LNCaP clone FGC (cell line): ENCODE measurements at places on chromosomes 3 and 15.

- DNase-seq, result no peak
Measured at GRCh38 chr15:68537506-68537905, 41.3 kb upstream of the CORO2B start.

DNA sequence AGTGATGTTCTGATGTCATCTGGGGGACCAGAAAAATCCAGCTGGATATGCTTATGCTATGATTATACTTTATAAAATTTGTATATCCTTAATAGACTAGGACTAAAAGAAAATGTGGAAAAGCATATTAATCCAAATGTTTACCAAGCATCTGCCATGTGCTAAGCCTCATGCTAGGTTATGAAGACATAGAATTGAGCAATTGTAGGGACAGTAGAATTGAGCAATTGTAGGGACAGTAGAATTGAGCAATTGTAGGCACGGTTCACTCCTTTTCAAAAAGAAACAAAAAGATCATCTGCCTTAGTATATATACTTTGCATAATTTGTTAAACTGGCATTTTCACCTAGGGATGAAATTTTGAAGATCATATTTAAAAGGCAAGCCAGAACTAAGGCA, 18.3 kb downstream of the ABHD5 start:
- no peak for DNase-seq

DNA sequence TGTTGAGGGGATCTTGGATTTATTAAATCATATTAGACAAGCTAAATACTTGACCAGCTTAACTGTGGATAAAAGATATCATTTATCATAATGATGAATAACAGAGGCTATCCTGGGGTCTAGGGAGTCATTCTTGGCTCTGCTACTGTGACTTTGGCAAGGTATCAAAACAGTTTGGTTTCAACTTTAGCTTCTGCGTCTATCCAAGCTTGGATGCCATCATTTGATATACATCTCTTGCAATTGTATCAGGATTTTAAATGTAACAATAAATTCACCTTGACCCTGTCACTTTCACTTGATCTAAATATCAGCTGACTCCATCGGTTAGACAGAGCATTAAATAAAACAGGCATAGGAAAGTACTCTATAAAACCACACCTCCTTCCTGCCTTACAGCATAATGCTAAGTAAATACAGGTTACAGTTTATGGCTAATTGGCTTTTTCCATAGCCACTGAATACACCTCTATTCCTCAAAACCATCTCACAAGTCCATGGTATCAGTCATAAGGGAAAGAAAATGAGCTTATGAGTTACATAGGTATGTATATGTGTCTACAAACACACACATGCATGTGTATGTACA, 262.9 kb downstream of the CTNNB1 start:
- DNase-seq, result peak; percentile 6

DNA sequence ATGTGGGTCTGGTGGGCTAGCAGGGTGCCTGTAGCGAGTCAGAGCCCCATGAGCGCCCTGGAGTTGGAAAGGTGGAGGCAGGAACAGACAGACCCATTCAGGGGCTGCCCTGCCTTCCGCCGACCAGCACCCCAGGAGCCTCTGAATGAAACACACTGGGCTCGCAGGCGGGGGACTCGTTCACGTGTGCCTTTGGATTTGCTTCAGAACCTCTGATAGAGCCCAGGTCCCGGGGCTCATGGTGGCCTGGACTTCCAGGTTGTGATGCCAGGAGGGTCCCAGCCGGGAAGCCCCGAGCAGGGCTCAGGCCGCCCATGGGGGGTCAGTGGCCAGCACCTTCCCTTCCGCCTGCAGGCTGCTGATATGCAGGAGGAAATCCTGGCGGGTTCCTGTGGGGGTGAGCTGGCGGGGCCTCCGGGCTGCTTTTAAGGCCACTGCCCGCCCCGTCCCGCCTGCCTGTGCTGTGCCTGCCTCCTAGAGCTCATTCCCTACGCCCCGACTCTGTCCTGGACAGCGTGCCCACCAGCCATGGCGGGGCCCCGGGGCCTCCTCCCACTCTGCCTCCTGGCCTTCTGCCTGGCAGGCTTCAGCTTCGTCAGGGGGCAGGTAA, at the start of gene STAB1:
STAB1 (plus strand) TSS at position 453 of the 610 bp plus-strand sequence; CDS start at position 529, 76 bp downstream.
- no peak for DNase-seq

DNA sequence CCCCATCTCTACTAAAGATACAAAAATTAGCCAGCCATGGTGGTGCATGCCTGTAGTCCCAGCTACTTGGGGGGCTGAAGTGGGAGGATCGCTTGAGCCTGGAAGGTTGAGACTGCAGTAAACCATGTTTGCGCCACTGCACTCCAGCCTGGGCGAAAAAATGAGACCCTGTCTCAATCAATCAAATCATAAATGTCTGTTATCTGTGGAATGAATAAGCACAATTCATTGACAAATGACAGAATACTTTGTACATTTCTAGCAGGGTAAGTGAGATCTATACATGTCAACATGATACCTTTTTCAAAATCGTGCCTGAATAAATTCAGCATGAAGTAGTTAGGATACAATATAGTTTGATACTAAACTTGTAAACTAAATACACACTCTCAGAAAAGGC, 181.2 kb downstream of the FOXP1 start:
- no peak for DNase-seq

- no peak for DNase-seq
Measured at GRCh38 chr15:51492528-51492927, 130.0 kb downstream of the DMXL2 start.

DNA sequence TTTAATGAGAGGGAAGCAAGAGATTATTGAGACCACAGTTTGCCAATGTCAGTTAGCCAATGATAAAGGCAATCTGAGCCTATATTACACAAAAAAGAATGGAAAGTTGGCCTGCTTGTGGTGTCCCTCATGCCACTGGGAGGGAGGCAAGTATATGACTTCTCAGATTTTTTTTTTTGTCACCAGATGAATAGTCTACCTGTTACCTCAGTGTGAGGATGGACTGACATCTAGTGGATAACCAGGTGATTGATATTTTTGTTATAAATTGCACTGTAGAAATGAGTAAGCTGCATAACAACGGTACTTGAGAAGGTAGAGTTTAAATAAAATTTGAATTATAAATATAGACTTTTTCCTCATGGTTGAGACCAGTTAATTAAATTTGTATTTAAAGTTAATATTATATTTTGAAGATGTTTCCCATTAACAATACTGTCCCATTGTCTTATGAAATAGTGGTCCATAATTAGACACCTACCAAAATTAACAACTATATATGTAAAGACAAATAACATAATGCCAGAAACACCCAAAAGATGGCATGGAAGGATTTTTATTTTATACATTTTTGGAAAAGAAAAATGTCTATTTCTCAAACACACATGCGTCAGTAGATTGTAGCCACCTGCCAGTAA, 237.8 kb upstream of the GADL1 start:
- DNase-seq, result peak; percentile 30

DNA sequence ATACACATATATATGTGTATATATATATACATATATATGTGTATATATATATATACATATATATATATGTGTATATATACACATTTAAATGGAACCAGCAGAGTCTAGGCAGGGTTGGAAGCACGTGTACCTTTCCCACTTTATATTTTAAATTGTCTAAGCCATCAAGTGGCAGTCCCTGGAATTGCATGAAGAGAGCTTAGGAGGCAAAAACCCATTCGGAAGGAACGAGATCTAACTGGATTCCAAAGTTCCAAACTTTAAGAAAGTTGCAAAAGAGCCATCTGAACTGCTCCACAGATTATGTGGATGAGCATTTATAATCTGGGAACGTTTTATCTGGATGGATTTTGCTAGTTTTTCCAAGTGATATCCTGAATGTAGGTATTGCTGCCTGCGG, 186.5 kb downstream of the FOXP1 start:
- DNase-seq, result no peak

DNA sequence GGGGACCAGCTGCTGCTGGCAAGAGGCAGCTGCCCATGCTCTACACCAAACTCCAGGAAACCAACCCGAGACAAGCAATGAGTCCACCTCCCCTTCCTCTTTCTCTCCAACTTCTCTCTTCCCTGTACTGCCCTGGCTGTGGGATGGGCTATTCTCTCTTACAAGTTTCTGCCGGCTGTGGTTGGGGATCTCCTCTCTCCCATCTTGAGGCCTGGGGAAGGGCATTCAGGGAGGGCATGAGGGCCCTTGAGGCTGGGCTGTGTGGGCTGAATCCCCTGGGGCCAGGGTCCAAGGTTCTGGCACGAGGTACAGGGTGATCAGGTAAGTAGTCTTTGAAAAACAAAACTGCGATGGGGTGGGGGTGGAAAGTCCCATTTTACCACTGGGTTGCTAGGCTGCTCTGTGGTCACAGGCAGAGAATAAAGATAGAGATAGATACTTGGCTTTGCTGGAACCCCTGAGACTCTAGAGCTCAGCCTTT, 32.3 kb upstream of the CTSH start:
- no peak for DNase-seq

GRCh38 chr3:8776406-8776805, 7.0 kb upstream of the OXTR start:
- no peak for DNase-seq

- no peak for DNase-seq
Measured at GRCh38 chr15:28005004-28005527, 94.0 kb downstream of the OCA2 start.

DNA sequence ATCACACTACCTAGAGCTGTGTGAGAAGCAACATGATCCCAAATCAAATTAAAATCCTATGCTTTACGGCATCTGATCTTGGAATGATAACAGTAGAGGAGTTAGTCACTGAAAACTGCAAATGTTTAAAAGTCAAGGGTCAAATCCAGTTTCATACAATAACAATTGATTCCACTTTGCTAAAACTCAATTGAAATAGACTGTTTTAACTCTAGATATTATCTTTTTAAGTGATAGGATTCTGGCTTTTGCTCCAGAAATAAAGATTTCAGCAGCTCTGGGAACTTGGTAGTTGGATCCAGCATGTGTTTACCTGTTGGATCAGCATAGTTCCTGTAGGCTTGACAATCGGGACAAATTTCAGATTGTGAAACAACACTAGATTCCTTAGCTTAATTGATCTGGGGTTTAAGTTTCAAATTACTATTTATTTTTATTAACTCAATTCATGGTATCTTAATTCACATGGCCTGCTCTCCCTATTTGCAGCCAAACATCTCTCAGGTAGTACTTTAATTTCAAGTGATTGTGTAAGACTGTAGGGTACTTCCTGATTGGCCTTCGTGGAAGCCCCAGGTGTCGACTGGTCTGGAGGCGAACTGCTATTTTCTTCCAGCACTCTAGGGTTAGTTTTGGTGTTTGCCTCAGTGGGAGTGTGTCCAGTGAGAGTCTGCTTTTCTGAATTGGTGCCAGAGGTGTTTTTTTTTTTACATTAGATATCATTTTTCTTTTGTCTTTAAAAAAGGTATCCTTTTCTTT, 16.6 kb downstream of the NFKBIZ start:
- peak; percentile 28 for DNase-seq

GRCh38 chr3:73623346-73623745, 1.4 kb downstream of the PDZRN3 start:
- DNase-seq, result no peak
